Skin of body (tissue), 3 donors: ENCODE measurements at places on chromosomes 1 and 21. TPM values are rescaled to one million over a fixed set of nuclear protein-coding genes. Genes with fewer than 3 reads are reported as not detected.

DNA sequence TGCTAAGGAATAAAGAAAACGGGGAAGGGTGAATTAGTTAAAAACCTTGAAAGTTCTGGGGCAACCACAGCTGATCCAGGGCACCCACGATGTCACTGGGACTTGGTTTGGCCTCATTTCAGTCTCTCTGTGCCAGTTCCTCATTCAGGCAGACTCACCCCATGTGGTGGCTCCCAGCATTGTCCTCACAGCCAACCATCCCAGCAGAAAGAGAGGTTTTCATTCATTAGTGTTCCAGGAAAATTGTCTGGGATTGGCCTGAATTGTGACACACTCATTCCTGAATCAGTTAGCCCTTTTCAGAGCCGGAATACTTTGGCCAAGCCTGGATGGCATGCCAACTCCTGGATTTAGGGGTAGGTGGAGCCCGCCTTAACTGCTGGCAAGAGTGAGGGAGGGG is 367.7 kb downstream of the PRDM2 start:
- no peak for DNase-seq

GRCh38 chr1:8164670-8165069 is 138.6 kb upstream of the ERRFI1 start:
- no peak for DNase-seq

DNA sequence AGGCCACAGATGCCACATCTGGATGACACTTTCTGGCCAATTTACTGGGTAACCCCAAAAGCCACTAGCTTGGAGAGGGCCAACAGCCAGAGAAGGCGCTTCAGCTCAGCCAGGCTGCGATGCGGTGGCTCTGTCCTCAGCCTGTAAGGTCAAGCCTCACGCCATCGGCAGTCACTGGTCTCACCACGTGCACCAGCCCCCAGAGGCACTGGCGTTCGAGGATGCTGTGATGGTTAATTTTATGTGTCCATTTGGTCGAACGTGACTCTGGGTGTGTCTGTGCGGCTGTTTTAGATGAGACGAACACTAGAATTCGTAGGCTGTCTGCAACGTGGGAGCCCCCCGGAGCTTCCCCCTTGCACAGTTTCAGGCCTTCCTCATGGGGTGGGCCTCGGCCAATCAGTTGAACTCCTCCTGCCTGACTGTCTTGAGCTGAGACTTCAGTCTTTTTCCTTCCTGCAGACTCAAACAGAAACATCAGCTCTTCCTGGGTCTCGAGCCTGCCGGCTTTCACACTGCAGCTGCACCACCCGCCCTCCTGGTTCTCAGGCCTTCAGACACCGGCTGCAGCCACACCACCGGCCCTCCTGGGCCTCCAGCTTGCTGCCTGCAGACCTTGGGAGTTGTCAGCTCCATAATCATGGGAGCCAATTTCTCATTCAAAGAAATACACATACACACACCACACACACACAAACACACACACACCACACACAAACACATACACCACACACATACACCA is 41.6 kb upstream of the SLC45A1 start:
- DNase-seq, result no peak

GRCh38 chr1:209276321-209276720 is 307.2 kb upstream of the CAMK1G start:
- no peak for DNase-seq

DNA sequence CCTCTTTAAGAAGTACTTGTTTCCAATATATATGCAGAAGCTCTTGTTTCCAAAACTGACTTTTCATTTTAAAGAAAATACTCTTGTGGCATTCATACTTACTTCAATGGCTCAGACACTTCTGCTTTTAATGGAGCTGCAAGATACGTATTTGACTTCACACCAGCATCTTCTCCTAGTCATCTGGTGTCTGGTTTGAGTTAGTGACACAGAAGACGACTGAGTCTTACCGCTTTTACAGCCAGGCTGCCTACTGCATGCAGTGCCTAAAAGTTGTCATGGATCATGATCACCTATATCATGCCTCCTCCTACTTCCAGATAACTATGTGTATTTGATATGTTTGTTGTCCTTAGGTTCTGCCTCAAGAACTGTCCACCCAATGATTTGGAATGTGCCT is 185.9 kb downstream of the TPR start:
- DNase-seq, result no peak

- DNase-seq, result no peak
These were observed 16.0 kb downstream of the CYYR1 start for GRCh38 chr21:26557106-26557505.

GRCh38 chr1:46333300-46334029 is 7.1 kb upstream of the NSUN4 start:
- no peak for DNase-seq

Gene NKAIN1
- total RNA-seq, result 0.39 TPM

Gene OR14K1
- not detected for total RNA-seq

DNA sequence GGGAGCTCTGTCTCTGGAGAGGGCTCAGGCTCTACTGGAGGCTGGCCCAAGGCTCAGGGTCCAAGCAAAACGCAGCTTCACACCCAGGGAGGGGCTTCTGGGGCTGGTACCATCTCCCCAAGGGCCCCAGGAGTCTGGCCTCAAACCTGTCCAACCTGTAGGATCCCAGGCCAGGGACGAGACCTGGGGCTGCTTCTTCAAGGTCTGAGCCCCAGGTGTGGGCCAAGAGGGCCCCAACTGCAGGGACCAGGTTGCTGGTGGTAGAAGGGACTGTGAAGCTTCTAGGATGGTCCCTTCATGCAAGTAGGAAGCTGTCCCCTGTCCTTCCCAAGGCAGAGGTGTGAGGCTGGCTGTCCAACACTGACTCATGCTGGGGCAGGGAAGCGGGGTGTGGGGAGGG is 7.8 kb upstream of the MMEL1 start:
- DNase-seq, result no peak

GRCh38 chr1:117753652-117754051 is 147.8 kb downstream of the TENT5C start:
- DNase-seq, result no peak

GRCh38 chr1:160446945-160447600 is 46.7 kb downstream of the VANGL2 start:
- no peak for DNase-seq

DNA sequence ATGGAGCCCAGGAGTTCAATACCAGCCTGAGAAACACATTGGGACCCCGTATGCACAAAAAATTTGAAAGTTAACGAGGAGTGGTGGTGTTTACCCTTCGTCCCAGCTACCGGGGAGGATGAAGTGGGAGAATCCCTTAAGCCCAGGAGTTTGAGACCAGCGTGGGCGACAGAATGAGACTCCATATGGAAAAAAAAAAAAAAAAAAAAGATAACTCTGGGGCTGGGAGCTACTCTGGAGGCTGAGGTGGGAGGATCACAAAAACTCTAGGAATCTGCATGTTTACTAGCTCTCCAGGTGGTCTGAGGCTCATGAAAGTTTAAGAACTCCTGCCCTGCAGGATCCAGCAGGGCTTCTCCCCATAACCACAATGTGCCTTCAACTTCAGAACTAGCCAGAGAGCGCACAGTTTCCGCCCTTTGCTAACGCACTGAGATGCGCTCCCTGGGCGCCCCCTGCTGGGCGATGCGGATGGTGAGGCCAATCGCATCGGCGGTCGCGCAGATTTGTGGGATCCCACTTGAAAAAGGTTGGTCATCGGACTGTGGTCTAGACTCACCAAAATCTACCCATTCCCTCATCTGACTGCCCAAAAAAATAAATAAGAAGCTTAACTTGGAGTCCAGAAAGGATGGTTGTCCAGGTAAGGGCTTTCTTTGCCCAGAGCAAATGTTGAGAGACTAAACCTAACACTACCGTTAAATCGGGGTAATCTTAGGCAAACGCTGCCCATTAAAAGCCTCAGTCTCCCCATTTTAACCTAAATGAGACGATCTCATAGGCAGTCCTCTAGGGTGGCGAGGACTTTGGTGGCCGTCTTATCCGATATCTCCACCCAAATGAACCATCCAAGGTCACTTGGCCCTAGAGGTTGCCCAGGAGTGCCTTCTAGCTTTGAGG is 8.8 kb downstream of the ZNF683 start:
- peak; percentile 5 for DNase-seq

GRCh38 chr1:175399795-175400194 is 207.2 kb upstream of the KIAA0040 start:
- no peak for DNase-seq

GRCh38 chr21:42341776-42342542 is 8.8 kb downstream of the TFF2 start:
- no peak for DNase-seq

GRCh38 chr1:225332686-225333085 is 95.2 kb downstream of the LBR start:
- no peak for DNase-seq

GRCh38 chr1:53440633-53441032 is 18.6 kb upstream of the DMRTB1 start:
- no peak for DNase-seq

Gene ABCA4
- 3.8 TPM for total RNA-seq

GRCh38 chr21:41765973-41766882 is 624 bp downstream of the RIPK4 start:
- DNase-seq, result no peak

- no peak for DNase-seq
These were observed 283.1 kb downstream of the GRIK1 start for GRCh38 chr21:29656504-29657239.

Gene TM2D1
- total RNA-seq, result 51.3 TPM

- no peak for DNase-seq
These were observed 166.9 kb upstream of the SYT6 start for GRCh38 chr1:114320586-114320985.

DNA sequence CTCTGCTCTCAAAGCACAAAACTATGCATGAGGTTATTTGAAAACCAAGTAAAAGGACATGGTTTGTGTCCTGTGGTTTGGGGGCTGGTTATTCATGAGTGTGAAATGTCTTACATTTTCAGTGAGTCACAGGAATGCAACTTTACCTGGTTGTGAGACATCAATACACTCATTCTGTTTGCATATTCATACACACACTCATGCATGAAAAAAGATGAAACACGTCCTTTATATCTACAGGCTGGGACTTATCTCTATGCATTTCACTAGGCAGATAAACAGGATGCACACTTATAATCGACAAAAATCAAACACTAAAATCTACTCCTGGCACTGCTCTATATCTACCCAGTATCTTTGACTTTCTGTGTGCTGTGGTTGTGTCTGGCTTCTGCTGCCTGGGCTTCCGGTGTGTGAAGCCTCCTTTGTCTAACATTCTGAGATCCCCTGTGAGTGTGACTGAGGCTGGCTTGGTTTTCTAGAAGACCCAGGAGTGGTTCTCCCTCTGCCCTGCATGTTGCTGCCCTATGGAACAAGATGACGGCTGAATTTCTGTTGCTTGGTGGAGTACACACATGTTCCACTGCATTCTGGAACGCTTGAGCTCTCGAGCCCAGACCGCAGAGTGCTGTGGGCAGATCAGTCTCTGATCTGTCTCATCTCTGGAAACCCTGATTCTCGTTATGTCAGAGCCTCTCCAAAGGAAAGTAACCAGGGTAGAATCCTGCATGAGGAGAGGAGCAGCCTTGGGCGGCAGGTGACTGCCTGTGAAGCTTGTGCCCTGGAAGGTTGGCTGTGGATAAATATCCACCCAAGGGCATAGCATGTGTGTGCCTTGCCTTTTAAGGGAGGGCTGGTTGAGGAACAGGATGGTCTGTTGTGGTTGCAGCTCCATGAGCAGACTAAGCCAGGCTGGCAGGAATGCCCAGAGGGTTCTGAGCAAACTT is 19.7 kb upstream of the FASLG start:
- DNase-seq, result no peak

DNA sequence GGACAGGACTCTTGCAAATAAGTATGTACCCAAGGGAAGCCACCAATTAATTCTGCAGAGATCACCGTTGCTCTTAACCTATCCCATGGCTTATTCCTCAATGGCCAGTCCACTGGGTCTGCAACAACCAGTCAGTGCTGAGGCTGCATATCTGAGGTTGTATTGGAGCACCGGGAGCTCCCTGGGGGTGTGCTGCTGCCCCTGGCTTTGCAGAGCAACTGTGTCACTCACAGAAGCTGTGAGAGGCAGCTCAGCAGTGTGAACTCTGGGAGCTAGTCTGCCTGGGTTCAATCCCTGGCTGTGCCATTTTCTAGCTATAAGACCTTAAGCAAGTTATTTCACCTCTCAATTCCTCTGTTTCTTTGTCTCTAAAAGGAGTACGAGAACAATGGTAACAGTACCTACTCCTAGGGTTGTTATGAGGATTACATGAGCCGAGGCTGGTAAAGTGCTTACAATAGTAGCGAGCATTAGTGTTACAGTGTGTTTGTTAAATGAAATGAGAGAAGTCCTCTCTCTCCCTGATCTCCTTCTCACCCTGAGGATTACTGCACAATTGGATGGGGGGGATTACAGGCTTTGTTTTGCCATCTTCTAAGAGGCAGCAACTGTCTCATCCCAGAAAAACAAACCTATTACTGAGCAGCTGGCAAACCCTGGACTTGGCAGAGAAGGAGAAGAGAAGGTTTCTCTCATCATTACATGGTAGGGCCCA is 3.6 kb downstream of the RXRG start:
- DNase-seq, result no peak

DNA sequence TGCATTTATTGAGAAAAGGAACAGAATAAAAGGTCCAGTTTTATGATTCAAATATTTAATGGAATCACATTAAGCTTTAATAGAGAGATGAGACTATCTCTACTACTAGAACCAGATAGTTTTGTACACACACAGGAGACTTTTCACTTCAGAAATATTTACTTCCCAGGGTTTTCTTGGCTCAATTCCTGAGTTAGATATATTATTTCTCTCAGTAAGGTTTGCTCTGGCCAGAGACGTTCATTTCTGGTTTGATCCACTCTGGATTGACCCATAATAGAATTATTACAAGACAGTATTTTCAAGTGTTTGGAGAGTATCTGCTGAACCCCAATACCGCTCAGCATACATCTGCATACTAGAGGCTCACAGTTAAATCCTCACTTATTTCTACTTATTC is 1.3 kb upstream of the RCOR3 start:
- DNase-seq, result no peak

DNA sequence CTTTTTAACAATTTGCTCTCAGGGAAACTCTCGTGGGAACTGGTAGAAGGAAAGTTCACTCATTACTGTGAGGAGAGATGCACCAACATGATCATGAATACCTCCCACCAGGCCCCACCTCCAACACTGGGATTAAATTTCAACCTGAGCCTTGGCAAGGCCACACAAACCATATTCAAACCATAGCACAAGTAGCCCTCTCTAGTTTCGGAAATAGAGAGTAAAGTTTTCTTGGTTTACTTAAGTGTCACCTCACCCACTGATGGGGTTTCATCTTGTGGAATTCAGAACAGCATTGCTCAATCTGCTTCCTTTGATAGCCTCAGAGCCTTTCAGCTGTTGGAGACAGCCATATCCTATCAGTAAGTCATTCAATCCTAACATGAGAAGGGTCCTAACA is 25.5 kb upstream of the CCSAP start:
- no peak for DNase-seq

DNA sequence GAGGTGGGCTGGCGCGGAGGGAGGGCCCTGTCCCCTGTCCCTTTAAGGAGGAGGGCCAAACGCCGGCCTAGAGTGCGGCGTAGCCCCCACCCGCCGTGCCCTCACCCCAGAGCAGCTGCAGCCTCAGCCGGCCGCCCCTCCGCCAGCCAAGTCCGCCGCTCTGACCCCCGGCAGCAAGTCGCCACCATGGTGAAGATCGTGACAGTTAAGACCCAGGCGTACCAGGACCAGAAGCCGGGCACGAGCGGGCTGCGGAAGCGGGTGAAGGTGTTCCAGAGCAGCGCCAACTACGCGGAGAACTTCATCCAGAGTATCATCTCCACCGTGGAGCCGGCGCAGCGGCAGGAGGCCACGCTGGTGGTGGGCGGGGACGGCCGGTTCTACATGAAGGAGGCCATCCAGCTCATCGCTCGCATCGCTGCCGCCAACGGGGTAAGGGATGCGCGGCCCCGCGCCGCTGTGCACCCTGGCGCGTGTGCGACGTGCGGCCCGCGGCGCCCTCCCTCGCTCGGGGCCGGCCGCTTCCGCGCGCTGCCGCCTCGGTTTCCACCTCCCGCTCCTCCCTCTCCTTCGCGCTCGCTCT is at the start of gene PGM1:
Gene PGM1 (plus strand): TSS at position 109 of the 583 bp plus-strand sequence. CDS start 78 bp downstream, at position 187.
- peak; percentile 73 for DNase-seq
